ENCODE measurements at places on chromosomes 11 and 22.

DNA sequence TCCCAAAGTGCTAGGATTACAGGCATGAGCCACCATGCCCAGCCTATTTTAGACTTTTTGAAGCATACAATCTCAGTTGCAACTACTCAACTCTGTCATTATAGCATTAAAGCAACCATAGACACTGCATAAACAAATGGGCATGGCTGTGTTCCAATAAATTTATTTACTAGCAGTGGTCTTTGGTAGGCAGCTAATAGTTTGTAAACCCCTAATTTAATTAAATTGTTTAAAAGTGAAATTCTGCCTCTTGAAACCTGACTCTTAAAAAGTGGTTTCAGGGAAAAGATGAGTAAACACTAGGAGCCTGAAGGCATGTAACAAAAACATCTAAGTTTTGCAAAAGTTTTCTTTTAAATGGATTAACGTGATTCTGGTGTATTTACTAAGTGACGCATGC lies 1364.5 kb downstream of the LRRC4C start:
- DNase-seq: no peak

- no peak for DNase-seq
These were observed 265.8 kb downstream of the TTC28 start for GRCh38 chr22:28413612-28414399.

GRCh38 chr11:65911682-65912568 lies 6.9 kb downstream of the C11orf68 start:
- DNase-seq: no peak

DNA sequence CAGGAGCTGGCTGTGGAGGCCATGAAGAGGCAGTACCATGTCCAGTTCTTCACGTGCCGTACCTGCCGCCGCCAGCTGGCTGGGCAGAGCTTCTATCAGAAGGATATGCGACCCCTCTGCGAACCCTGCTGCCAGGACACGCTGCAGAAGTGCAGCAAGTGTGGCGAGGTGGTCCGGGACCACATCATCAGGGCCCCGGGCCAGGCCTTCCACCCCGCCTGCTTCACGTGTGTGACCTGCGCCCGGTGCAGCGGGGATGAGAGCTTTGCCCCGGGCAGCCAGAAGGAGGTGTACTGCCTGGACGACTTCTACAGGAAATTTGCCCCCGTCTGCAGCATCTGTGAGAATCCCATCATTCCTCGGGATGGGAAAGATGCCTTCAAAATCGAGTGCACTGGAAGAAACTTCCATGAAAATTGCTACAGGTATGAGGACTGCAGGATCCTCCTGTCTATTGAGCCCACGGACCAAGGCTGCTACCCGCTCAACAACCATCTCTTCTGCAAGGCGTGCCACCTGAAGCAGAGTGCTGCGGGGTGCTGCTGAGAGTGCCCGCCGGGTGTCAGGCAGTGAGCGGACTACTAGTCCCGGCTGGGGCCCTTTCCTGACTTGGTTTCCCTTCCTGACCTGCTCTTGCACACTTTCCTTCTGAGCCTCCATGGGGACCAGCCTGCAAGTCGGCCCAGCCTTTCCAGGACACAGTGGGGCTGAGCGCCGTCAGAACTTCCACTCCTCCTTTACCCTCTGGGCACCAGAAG lies 22.0 kb upstream of the PHF21A start:
- DNase-seq: no peak

DNA sequence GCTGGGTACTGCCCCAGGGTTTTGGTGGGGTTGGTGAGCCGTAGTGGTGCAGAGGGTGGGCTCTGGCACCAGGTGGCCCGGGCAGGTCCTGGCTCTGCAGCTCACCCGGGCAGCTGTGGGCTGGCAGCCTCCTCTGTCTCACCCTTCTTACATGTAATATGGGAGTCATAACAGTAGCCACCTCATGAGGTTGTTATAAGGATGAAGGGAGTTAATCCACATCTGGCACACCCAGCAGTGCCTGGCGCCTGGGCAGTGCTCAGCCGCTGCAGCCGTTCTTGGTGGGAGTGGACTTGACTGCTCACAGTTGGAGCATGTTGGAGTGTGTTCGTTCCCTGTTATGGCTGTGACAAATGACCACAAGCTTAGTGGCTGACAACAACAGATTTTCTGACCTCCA lies 28.7 kb downstream of the IGHMBP2 start:
- DNase-seq: no peak

GRCh38 chr11:58688789-58689503 lies 42.8 kb downstream of the GLYAT start:
- DNase-seq: no peak

- DNase-seq: no peak
These were observed 32.6 kb downstream of the NFAM1 start for GRCh38 chr22:42399315-42400271.

DNA sequence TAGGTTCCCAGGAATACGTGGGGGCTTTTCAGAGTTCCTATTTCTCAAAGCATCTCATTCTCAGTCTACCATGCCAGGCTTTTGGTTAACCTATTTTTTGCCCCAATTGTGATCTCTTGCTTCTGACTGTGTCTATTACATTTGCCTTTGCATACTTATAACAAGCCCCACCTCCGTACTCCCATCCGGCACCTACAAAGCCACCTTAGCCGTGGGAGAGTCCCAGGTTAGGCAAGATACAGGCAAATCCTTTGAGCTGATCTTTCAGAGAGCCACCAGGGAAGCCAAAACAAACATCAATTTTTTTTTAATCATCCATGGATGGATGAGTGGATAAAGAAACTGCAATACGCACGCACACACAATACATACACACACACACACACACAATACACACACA lies 18.6 kb upstream of the PANX3 start:
- DNase-seq: no peak

DNA sequence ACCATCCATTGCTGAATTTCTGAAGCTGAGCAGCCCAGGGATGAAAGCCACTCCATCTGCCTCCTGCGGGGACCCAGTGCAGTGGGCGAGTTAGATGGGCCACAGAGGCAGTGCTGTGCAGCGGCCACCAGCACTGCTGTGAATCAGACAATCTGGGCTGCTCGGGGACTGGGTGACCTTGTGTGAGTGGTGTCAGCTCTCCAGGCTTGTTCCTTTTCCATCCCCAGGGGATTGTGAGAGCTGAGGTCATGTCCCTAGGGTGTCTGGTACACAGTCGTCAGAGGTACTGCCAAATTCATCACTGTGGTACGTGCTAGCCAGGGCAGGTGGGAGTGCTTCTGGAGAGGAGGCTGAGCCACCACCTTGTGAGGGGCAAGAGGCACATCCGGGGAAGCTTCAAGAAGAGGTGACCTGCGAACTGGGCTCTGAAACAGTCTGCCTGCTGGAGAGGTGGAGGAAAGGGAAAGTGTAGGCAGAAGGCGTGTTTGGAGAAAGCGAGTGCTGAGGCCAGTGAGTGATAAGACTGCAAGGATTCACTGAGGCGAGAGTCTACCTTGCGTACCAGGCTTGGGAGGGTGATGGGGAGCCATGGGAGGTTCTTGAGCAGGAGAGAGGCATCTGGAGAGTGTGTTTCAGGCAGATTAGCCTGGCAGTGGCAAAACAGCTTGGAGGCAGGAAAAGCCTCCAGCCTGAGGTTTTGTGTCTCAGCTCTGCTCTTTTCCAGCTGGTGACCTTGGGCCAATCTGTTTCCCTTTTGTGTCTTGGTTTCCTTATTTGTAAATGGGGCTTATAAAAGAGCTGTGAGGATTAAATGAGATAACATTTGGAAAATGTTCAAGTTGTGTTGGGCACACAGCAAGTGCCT lies 22.7 kb downstream of the CACNA1I start:
- DNase-seq: no peak

GRCh38 chr11:61949169-61950034 lies 749 bp upstream of the BEST1 start:
- DNase-seq: no peak

- no peak for DNase-seq
These were observed 30.1 kb upstream of the CAT start for GRCh38 chr11:34408580-34409172.

DNA sequence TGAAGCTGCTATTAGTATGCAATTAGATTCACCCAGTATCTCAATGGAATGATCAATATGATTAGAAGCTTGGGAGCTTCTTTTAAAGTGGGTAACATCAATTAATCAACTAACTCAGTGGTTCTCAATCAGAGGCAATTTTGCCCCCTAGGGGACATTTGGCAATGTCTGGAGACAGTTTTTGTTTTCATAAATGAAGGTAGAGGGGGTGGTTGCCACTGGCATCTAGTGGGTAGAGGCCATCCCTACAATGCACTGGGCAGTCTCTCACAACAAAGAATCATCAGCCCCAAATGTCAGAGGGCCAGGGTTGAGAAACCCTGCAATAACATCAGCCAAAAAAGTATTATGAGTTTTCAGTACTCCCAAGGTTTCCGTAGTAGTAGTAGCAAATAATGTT lies 5.9 kb upstream of the AMOTL1 start:
- DNase-seq: no peak

- no peak for DNase-seq
These were observed 190.7 kb downstream of the ST3GAL4 start for GRCh38 chr11:126546191-126546590.

Measured in stimulated activated CD4-positive, alpha-beta T cell treated with anti-CD3 and anti-CD28 coated beads, Interleukin-1b, Interleukin-23, amount 100 ng/mL, for 1 hour (primary cell).